ENCODE measurements at places on chromosomes 11 and 22.
A peak's percentile ranks its signal among the peaks of the same experiment; 100 is the strongest.

- peak; percentile 93 for DNase-seq
Measured at GRCh38 chr11:3865388-3866193, 10.1 kb downstream of the STIM1 start.

DNA sequence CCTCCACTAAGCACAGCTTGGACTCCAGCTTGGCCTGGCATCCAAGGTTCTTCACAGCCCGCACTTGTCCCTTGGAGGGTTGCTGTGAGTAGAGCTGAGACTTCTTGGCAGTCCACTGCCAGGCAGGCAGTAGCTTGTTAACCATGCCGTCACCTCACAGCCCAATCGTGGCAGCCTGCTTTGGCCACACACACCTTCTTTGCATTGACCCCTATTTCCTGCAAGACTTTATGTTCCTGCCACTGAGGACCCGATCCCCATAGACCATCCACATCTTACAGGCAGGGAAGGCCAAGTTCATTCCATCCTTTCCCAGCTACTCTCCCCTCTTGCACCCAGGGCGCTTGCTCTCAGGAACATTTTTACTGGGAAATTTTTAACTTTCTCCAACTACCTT, 2.5 kb upstream of the PYGM start:
- DNase-seq: no peak

GRCh38 chr11:17991783-17992433, 20.9 kb downstream of the SERGEF start:
- DNase-seq: peak; percentile 84

- DNase-seq: peak; percentile 46
Measured at GRCh38 chr11:111602865-111603610, 789 bp downstream of the SIK2 start.

DNA sequence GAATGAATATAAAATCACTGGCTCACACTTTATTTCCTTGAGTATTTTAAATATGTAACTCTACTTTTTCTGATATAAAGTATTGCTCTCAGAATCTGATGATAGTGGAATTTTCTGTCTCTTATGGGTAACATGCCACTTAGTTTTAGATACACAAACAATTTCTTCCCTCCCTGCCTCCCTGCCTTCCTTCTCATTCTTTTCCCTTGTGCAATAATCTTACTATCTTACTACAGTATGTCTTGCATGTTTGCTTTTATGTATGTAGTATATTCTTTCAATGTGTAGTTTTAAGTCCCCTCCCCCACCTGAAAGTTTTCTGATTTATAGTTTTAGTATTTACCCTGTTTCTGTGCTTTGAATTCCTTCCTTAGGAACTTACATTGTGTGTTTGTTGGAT, 48.4 kb downstream of the INSC start:
- DNase-seq: no peak

- no peak for DNase-seq
Measured at GRCh38 chr11:10908215-10908951, 50.5 kb upstream of the ZBED5 start.

- no peak for DNase-seq
Measured at GRCh38 chr11:10978198-10978597, 120.3 kb upstream of the ZBED5 start.

DNA sequence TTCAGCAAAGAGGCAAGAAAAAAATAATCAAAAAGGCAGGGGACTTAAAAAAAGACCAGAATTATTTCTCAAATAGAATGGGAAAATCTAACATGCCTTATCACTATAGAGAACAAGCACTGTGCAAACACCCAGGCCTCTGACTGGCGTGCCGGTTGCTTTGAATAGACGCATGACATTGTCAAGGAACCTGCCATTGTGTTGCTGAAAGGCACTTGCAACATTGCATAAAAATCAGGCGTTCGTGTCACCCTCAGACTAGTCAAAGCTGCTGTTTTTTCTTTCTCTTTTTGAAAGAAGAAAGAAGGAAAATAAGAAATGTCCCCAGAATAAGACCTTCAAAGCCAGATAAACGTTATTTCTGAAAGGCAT, 549.3 kb upstream of the CADM1 start:
- no peak for DNase-seq

DNA sequence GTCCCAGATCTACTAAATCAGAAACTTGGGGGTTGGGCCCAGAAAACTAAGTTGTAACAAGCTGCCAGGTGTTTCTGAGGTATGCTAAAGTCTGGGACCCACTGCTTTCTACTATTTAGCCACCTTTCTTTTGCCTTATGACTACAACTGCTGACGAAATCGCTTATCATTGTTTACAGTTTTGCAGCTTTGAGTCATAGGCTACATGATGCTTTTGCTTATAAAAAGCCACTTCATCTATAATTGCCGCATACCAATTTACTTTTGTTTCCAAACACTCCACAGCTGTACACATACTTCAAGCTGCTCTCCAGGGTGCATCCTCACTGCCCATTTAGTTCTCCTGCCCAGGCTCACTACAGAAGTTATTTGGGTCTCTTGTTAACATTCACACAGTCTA, 144.7 kb downstream of the ENTHD1 start:
- DNase-seq: no peak

DNA sequence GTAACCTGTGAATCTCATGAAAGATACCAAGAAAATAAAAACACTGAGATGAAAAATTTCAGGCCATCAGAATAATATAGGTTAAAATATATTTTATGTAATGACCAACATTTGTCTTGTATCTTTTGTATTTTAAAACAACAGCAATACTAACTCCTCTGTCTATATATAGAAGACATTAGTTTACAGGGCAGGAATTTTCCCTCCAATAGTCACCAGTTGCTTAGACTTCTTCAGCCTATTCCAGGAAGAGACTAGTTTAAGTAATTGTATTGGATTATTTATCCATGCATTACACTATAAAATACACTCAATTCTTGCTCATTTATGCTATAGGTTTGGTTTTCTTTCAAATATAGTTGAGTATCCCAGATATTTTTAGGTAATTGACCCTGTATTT, 24.1 kb downstream of the ANO5 start:
- no peak for DNase-seq

- DNase-seq: peak; percentile 89
Measured at GRCh38 chr22:37019309-37020191, at the start of the genes MPST and TST. Gene MPST (plus strand): TSS chr22:37019742. CDS start chr22:37019837, 95 bp downstream. Gene TST (minus strand): TSS chr22:37019447. CDS start chr22:37018732, 715 bp downstream.

DNA sequence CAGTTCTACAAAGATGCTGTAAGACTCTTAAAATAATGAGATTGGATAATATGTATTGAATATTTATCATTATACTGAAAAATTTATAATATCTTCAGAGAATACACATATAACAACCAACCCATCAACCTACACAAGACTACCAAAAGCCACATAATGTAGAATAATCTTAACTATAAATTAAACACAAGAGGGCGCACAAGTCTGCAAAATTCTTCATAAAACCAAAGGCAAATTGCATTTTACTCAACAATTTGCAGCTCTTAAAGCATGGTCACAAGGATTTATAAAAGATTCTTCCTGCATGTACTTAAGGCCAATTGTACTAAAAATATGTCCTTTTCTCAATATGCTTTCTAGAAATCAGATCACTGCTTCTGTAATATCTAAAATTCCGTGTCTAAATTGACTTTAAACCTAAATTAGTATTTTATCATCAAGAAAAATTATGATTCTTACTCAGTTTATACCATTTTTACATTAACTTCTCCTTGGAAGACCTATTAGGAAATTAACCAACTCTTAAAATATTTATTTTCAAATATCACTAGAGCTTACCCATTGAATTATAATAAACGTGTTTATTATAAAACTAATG, 79.0 kb downstream of the TTC28 start:
- DNase-seq: peak; percentile 87

DNA sequence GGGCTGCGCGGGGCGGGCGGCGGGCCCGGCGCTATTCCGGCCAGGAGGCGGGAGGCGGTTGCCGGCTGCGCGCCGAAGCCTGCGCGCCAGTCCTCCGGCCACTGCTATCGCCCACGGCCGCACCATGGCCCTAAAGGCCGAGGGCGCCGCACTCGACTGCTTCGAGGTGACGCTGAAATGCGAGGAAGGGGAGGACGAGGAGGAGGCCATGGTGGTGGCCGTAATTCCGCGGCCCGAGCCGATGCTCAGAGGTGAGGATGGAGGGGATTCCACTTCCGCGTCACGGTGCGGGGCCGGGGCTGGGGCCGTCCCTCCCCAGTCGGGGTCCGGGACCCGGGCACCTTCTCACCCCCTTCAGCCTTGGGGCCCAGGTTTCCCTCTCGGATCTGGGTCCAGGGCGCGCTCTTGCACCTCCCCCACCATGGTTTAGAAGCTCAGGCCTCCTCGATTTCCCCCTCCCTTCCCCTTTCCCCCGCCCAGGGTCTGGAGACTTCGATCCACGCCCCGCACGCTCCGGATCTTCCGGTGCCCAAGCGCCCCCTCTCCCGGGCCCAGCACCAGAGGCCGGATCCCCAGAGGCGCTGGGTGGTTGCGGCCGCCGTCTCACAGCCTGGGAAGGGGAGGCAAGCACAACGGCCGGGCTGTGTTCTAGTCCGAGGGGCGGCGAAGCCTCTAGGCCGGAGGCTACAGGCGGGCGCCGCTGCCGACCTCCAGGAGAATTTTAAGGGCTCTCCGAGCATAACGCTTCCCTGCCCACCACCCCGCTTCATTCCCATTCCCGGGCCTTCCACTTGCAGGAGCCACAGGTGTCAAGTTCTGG, 517 bp downstream of the SPINDOC start:
- DNase-seq: peak; percentile 80

- DNase-seq: peak; percentile 33
Measured at GRCh38 chr22:43479301-43479950, 67.6 kb downstream of the MPPED1 start.

DNA sequence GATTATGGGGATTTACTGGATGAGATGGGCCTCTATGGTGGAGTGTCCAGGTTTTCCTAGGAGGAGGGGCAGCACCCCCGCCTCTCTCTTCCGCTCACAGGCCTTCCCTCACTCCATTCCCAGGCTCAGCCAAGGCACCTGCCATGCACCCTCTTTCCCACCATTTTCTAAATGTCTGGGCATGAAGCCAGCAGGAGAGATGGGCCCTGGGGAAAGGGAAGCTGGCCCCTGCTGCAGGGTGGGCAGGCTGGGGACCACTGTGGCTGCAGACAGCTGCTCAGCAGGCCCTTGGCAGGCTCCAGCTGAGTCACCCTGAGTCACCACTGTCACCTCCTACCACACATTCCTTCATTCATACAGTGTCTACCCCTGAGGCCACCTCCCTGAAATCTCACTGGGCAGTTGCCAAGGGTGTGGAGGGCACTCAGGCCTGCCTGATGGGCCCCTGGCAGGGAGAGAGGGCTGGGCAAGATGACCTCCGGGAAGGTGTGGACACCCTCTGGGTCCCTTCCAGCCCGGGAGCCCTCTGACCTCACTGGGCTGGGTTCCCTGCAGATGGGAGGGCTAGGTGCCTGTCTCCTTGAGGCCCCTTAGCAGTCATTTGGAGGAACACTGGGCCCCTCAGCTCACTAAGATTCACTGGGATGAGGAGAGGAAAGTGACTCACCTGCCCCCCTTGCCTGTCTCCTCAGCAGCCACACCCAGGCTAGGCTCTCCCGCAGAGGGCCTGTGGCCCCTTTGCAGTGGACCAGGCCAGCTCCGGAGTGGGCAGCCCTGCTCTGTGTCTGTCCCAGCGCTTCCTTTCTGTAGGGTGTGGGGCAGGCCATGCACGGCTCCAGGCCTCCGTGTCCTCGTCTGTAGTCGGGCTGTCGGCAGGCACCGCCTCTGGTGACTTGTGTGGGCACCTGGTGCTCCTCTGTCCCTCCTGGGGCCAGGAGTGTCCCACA, 7.8 kb downstream of the MYEOV start:
- peak; percentile 70 for DNase-seq

GRCh38 chr11:69088676-69089146, 40.0 kb downstream of the TPCN2 start:
- peak; percentile 90 for DNase-seq

- DNase-seq: peak; percentile 55
Measured at GRCh38 chr11:2149864-2150847, 10.9 kb downstream of the INS start.

Measured in hematopoietic multipotent progenitor cell treated with erythropoietin and hydrocortisone succinate and interleukin-3 and kit ligand, for 4 days (in vitro differentiated cells).